Esophagus squamous epithelium (tissue), 5 donors: ENCODE measurements at places on chromosomes 12 and 14.

DNA sequence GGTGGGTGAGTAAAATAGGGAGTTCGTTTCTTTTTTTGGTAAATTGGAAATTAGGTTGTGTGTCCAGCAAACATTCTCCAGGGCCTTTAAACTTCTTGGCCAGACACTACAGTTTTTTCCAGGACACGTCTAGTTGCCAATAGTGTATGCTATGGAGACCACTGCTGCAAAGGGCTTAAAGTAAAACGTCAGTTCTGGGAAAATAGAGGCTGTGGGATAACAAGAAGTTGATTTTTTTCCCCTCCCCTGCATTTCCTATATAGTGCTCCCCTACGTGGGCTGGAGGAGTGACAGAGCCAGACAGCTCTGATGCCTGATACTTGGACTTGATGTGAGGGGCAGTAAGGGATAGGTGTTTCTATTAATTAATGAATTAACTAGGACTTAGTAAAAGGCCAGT is 2.4 kb downstream of the ACVR1B start:
- DNase-seq, result no peak

GRCh38 chr12:99859126-99859525 is 125.6 kb downstream of the ANKS1B start:
- DNase-seq, result no peak

- DNase-seq, result no peak
Observed at GRCh38 chr12:114876968-114877680, 193.1 kb upstream of the TBX3 start.

DNA sequence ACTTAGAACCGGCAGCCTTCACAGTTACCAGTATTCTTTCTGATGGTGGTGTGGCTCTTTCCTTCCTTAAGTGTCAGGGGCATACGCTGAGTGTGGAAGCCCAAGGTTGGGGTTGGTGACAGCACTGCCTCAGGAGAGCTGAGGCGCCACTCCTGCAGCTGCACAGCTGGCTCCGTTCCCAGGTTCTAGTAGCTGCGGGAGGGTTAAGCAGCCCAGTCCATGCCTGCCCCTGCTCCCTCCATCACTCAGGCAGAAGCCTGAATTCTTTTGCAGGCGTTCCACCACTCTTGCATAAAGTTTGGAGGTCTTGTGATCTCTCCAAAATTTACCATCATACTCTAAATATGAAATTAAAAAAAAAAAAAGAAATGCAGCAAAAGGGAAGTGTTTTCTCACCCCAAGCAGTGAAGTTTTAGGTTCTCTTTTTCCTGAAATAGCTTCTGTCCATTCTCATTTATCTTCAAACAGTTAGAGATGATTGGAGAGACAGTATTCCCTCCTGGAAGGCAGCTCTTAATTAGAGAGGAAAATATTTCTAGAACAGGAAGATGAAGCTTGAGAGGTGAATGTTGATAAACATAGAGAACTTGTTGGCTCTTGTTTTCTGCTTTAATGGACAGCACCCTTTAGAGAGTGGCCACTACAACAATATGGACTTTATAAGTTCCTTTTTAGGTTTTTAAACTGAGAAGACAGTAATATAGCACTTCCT is 136.1 kb downstream of the FGD4 start:
- DNase-seq, result no peak

- DNase-seq, result no peak
Observed at GRCh38 chr12:49961111-49961922, at the start of gene AQP5. AQP5 (plus strand) TSS chr12:49961872; CDS start chr12:49962018, 146 bp downstream.

DNA sequence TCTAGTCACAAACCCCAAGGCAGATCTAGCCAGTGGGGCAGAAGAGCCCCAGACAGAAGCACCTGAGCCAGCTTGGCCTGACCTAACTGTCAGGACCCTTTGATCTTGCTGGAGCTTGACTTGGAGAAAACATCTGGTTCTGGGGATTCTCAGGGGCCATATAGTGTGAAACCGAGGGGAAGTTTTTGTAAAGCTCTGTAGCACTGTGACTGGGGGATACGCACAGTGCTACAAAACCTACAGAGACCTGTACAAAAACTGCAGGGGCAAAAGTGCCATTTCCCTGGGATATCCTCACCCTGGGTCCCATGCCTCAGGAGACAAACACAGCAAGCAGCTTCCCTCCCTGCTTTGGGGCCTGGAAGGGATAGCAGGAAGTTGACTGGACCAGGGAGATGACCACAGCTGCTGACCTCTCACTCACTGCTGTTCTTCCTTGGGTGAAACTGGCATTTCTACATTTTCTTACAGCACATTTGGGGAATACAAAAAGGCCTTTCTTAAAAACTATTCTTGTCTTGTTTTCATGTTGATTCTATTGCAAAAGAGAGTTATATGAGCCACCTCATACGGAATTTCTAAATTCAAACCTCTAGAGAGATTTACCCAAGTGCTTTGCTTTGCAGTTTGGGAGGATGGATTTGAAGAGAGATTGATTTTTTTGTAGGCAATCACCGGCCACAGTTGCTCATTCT is 140.0 kb downstream of the DAD1 start:
- DNase-seq, result no peak

DNA sequence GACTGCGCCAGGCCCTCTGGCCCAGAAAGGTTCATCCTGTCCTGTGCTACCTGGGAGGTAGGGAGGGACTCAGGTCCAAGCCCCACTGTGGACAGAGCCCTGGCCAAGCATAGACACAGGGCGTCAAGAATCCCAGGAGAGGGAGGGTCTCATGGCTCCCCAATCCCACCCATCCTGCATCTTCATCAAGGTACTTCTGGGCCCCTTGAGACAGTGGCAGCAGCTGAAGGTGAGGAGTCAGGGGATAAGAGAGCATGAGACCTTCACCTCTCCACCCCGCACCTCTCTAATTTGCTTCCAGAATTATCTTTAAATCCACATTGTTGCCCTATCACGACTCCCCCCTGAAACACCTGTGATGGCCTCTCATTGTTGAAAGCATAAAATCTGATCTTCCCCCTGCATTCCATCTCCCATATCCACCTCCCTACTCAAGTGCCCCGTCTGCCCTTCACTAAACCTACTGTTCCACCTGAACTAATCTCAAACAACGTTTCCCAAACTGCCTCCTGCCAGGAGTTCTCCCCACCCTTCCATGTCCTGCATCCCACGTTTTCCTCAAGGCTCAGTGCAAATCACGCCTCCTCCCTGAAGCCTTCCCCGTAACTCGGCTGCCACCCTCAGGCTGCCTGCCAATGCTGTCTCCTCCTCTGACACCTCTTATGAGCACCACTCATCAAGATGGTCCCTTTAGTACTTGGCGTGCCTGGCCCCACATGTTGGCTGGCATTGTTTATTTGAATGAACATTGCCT is 27.1 kb downstream of the KRT18 start:
- no peak for DNase-seq

- no peak for DNase-seq
Observed at GRCh38 chr12:14239350-14239934, 126.0 kb upstream of the ATF7IP start.
